Left lung (tissue), 14 donors: ENCODE measurements at places on chromosomes 11 and 22. TPM values are rescaled to one million over a fixed set of nuclear protein-coding genes. Genes with fewer than 3 reads are reported as not detected.

Gene CTNND1
- total RNA-seq: 217 TPM

Gene NAA40
- 16.6 TPM for total RNA-seq

Gene NLRP14
- 0.10 TPM for total RNA-seq

Gene SLC5A4
- total RNA-seq: 0.73 TPM

Gene TH
- 0.18 TPM for total RNA-seq

Gene LIN7C
- 31.5 TPM for total RNA-seq

Gene OR5T1
- total RNA-seq: not detected

Gene WNT11
- 1.3 TPM for total RNA-seq

Gene PLEKHA7
- total RNA-seq: 29.0 TPM

Gene EXT2
- total RNA-seq: 56.4 TPM

Gene SPDYC
- not detected for total RNA-seq

Gene TRIM49C
- not detected for total RNA-seq

Gene MS4A12
- not detected for total RNA-seq

Gene DDI1
- total RNA-seq: not detected
